ENCODE measurements at places on chromosomes 7 and 10. TPM values are rescaled to one million over a fixed set of nuclear protein-coding genes. Genes with fewer than 3 reads are reported as not detected.

RELN gene
- total RNA-seq = not detected

EGFR gene
- total RNA-seq = not detected

PAX4 gene
- not detected for total RNA-seq

KCP gene
- total RNA-seq = 11.7 TPM

GPR15LG gene
- total RNA-seq = not detected

CBX3 gene
- total RNA-seq = 111 TPM

GPR85 gene
- total RNA-seq = not detected
